SIG-M5 (cell line): ENCODE measurements at places on chromosomes 6 and 20.

- peak; percentile 87 for DNase-seq
These were observed 13.9 kb downstream of the MYB start for GRCh38 chr6:135195041-135195440.

GRCh38 chr6:72746276-72746675, 124.4 kb downstream of the KCNQ5 start:
- no peak for DNase-seq

DNA sequence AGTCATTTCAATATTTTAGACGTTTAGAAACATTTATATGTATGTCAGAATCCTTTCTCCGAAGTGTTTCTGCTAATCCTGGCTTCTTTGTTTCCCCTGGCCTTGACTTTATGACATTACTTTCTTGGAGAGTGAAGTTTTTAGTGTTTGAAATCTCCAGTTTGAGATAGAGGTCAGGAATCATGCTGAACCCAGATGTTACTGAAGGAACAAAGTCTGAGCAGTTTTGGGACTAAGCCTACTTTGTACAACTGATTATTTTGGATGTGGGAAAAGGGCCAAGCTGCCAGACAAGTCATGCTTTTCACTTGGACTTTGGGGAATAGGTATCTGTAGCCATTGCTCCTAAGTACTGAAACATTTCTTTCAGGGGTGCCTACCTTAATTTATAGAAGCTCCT, 2.3 kb downstream of the RNF144B start:
- DNase-seq: no peak

GRCh38 chr6:63066055-63066704, 145.1 kb upstream of the FKBP1C start:
- DNase-seq: no peak

DNA sequence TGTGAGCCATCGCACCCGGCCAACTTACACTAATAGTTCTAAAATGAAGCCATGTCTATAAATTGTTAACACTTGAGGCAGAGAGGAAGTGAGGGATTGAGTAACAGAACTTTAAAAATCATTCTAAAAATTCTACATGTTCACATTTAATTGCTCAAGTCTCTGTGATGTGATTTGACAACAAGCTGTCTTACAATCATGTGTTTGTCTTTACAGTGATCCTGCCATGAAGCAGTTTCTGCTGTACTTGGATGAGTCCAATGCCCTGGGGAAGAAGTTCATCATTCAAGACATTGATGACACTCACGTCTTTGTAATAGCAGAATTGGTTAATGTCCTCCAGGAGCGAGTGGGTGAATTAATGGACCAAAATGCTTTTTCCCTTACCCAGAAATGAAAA, 23.6 kb downstream of the GTF2H5 start:
- no peak for DNase-seq

- no peak for DNase-seq
These were observed 21.1 kb upstream of the TOP1 start for GRCh38 chr20:41007481-41007880.

DNA sequence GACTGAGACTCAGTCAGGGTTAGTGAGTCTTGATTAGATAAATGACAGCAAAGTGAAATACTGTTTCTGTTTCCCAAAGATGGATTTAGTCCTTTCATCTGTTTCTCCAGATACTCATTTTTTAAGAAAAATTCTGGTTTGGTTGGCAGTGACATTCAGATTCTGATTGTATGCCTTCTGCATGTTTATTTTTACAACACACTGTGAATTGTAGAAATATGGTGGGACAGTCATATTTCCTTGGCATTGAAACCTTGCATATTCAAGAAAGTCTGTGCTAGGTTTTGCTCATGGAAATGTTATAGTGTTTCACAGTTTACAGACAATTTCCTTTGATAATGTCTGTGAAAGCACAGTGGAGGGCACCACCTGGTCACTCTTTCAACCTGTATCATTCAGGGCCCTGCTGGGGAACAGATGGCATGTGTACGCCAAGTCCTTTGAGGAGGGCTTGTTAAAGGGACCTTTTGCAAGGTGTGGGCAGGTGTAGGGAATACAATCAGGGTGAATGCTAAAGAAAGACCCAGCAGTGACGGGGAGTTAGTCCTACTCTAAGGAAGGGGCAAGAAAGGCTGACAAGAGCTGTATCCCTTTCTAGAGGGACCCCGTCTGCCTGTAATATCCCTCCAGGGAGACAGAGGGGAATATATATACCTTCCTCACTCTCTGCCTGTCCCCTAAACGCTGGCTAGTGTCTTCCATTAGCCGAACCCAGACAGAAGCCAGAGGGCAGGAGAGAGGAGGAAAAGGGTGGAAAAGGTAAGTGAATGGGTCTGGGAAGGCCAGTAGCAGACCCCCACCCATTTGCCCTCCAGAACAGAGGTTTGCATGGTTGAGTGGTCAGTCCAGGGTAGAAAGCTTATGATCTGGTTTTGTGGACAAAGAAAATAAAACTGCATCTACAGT, 10.2 kb downstream of the PLCB4 start:
- DNase-seq: no peak

DNA sequence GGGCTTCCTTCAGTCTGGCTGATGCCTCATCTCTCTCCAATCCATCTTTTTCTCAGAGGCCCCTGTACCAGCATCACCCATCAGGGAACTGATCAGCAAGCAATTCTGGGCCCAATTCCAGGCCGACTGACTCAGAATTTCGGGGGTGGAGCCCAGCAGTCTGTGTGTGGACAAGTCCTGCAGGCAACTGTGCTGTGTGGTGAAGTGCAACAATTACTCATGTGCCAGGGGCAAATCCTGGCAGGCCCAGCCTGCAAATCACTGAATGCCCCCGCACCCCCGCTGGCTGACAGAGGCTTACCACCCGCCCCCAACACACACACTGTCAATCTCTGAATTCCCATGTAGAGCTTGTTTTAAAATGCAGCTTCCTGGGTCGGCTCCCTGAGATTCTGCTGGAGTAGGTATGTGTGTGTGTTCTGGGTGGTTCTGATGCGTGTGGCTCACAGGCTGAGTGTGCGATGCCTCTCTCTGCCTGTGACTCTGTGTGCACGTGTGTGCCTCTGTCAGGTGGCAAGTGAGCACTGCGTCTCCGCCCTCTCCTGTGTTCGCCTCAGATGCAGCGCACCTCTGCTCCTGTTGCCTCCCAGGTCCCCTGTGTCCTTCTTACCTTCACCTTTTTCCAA, 45.4 kb downstream of the SSR1 start:
- DNase-seq: no peak

- no peak for DNase-seq
These were observed 26.4 kb upstream of the MCM3 start for GRCh38 chr6:52310932-52311331.

GRCh38 chr20:36607586-36608387, 2.2 kb downstream of the RAB5IF start:
- no peak for DNase-seq

DNA sequence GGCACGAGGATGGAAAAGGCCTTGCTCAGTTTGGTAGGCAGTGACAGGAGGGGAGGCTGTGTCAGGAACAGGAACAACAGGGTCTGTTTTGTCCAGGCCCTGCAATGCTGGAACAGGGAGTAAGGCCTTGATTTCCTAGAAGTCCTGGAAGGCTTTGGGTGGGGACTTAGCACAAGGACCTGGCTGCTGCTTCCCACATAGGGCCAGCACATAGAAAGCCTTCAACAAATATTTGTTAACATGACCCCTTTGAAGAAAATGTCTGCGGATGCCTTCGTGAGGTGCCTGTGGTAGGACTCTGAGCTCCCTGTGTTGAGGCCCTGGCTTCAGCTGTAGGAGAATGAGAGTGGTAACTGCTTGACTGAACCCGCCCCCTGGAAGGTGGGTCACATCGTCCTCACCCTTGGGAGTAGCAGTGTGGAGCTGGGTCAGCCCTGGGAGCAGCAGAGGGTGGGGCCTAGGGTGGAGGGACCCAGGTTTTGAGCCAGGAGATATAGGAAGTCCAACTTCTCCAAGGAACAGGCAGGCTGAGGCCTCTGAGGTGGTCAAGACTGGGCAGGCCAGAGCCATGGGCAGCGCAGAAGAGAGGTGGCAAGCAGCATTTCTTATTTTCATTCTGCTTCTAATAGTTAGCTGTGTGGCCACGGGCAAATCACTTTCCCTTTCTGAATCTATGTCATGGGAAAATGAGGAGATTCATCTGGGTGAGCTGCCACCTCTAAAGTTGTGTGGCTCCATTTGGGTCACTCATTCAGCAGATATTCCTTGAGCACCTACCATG, 50.0 kb downstream of the CNBD2 start:
- DNase-seq: no peak

- no peak for DNase-seq
These were observed 156.8 kb downstream of the DTNBP1 start for GRCh38 chr6:15506066-15506465.

DNA sequence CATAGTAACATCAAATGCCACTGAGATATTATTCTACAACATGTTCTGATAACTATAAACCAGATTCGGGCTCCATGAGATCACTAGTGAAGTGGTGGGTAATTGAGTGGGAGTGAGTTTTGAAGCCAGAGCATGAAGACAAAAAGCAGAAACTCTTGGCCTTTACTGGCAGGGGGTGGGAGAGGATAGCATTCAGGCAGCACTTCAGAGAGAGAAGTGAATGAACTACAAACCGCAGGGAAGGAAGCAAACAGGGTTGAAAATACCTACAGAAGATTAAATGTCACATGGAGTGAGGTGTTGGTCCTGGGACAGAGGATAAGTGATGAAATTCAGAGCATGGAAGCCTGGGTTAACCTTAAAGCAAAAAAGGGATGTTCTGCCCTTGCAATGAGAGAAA, 250.0 kb downstream of the EPM2A start:
- DNase-seq: no peak

DNA sequence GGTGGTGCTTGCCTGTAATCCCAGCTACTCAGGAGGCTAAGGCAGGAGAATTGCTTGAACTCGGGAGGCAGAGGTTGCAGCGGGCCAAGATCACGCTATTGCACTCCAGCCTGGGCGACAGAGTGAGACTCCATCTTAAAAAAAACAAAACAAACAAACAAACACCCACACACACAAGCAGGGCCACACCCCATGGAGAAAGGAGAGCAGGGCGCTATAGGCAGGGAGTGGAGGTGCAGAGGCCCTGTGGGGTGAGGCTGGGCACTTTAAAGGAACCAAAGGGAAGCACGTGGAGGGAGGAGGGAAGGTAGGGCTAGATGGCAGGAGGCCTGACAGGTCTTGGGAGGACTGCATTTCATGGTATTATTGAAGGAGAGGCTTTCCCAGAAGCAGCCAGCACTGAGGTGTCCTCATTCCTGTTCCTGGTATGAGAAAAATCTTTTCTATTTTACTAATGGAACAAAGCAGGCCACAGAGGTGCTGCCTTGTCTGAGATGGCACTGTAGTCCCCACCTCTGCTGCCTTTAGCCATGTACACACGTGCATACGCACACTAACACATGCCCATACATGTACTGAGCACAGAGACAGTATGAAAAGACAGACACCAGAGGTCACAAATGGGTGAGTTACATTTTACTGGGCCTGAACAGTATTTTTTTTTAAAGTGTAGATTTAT, 44.0 kb downstream of the BCAS4 start:
- DNase-seq: no peak

DNA sequence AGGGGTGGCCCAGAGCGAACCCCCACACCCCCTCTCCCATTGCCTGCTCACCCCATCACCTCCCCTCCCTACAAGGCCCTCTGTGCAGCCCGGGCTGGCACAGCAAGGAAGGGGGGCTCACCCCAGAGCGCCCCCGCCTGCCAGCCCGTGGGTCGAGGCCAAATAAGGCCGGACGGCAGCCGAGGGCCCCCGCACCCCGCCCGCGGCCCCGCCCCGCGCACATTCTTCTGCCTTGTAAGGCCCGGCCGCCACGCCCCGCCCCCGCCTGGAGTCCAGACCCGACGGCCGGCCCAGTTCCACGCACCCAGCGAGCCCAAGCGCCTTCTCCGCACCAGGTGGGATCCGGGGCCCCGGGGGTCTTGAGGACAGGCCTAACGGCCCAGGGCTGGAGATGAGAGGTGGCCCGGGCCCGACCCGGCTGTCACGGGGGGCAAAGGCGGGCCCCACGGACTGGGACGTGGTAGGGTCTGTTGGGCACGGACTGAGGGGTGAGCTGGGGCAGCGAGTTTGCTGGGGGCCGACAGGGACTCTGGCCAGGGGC, at the start of gene MYL9:
Gene MYL9 (plus strand): TSS at position 293 of the 541 bp plus-strand sequence. CDS start 3,366 bp downstream, outside the sequence.
- DNase-seq: no peak

DNA sequence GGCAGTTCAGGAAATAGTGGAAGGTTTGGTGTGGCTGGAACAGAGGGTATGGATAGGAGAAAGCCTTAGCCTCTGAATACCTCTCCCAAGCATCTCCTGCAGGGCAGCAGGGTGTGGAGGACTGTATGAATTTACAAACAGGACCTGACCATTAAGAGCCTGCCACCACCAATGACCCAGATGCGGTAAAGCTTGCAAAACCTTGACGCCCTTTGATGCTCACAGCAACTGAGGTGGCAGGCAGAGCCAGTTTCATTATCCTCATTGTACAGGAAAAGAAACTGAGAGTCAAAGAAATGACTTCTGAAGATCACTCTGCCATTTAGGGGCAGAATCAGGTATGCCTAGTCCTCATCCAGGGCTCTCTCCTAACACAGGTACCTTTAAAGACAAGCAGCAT, 2.4 kb downstream of the HM13 start:
- no peak for DNase-seq

- DNase-seq: no peak
These were observed 189.1 kb upstream of the EYS start for GRCh38 chr6:65896140-65896539.
